Ovary (tissue), 10 donors: ENCODE measurements at places on chromosomes 7 and 10.

DNA sequence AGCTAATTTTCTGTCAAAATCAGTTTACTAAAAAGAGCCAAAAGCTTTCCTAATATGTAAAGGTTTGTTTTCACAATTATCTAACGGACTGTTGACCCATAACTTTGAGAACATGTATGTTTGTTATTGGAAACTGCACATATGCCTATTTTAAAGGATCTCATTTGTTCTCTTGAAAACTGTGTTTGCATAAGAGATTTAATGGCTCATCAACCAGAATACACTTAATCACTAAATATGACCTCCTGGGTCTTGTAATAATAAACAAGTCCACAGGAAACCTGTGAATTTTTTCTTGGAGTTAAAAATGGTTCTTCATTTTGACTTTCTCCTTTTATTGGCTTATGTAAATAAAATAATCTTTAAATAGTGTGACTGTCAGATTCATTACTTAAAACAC lies 48.3 kb upstream of the STEAP1B start:
- no peak overlapping the region for H3K27ac ChIP-seq
- H3K27me3 ChIP-seq: no peaks in the 10 kb centered on the region
- DNase-seq: no peak
- no peak overlapping the region for H3K4me3 ChIP-seq

GRCh38 chr7:70313271-70313670 lies 715.0 kb downstream of the AUTS2 start:
- no peaks in the 10 kb centered on the region for H3K36me3 ChIP-seq
- no peaks in the 10 kb centered on the region for H3K27me3 ChIP-seq
- H3K4me1 ChIP-seq: peaks cover 3% of the 10 kb centered on the region
- H3K4me3 ChIP-seq: no peak overlapping the region
- H3K27ac ChIP-seq: no peak overlapping the region
- no peak for DNase-seq

DNA sequence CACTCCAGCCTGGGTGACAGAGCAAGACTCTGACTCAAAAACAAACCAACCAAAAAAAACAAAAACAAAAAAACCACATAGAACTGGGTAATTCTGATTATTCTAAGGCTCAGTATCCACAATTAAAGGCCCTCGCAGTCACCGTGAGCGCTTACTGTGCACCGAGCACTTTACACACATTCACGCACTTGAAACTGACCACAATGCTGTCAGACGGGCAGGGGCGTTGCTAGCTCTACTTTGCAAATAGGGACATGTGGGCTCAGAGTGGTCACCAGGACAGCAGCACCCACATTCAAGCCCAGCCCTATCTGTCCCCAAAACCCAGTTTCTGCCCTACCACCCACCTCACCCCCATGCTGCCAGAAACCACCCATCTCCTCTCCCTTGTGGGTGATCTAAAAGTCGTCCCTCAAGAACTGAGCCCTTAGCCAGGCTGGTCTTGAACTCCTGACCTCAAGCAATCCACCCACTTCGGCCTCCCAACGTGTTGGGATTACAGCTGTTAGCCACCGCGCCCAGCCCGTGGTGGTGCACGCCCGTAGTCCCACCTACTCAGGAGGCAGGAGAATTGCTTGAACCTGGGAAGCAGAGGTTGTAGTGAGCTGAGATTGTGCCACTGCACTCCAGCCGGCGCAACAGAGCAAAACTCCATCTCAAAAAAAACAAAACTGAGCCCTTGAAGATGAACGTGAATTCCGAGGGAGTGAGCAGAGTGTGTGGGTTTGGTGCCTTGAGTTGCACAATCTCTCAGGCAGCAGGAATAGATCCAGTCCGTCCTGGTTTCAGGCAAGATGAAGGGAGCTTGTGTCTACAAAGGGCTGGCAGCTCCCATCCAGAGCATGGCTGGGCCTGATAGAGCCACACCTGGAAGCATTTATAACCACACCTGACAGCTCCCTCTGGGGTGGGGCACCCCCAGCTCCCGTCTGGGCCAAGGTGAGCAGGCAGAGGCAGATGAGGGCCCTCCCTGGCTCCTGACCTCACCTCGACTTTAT lies 5.4 kb upstream of the HSPB1 start:
- H3K27me3 ChIP-seq: no peaks in the 10 kb centered on the region
- H3K27ac ChIP-seq: peak overlapping the region; percentile 99
- H3K4me3 ChIP-seq: no peak overlapping the region

- H3K4me3 ChIP-seq: no peak overlapping the region
- no peaks in the 10 kb centered on the region for H3K27me3 ChIP-seq
- no peaks in the 10 kb centered on the region for H3K36me3 ChIP-seq
- H3K4me1 ChIP-seq: no peaks in the 10 kb centered on the region
These were observed 137.6 kb upstream of the PRSS1 start for GRCh38 chr7:142611566-142612236.

DNA sequence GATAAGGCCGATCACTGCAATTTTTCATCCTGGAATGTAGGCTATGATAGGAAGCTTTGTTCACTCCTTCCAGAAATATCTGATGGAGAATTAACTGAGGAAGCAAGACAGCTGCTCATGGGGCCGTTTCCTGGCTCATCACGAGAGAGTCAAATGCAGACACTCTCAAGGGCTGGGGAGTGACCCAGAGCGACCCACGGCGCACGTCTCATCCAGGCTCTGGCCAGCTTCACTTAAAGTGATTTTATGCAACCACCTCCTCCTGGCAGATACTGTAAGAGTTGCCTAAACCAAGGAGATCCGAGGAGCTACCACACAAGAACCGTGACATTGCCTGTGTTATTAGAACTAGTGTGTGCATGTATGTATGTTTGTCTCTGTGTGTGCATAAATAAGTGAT lies 530.8 kb downstream of the TCERG1L start:
- no peak overlapping the region for H3K4me3 ChIP-seq
- no peak for DNase-seq
- no peaks in the 10 kb centered on the region for H3K27me3 ChIP-seq
- H3K27ac ChIP-seq: no peak overlapping the region
- H3K4me1 ChIP-seq: no peaks in the 10 kb centered on the region
- H3K36me3 ChIP-seq: no peaks in the 10 kb centered on the region

GRCh38 chr7:133310232-133310862 lies 57.5 kb downstream of the EXOC4 start:
- DNase-seq: no peak
- no peaks in the 10 kb centered on the region for H3K27me3 ChIP-seq
- no peaks in the 10 kb centered on the region for H3K36me3 ChIP-seq
- H3K4me1 ChIP-seq: no peaks in the 10 kb centered on the region
- H3K27ac ChIP-seq: no peak overlapping the region
